ENCODE measurements at places on chromosomes 16 and 17.

- no peak for DNase-seq
Observed at GRCh38 chr17:21168555-21168865, 41.7 kb downstream of the DHRS7B start.

DNA sequence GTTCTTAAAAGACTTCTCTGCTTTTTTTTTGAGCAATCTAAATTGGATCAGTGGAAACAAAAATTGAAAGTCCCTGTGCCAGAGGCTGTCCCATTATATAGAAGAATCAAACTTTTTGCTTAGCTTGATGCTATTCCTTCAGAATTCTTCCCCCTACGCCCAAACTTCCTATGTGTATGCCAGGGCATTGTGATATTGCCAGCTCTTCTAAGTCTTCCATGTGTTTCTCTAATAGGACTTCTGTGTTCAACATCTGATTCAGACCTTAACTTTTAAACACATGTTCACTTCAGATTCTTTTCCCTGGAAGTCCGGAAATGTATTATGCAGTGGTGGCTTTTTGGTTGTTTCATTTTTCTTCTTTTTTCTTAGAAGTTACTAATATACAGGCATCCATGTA lies 18.7 kb downstream of the PTRH2 start:
- DNase-seq, result no peak

DNA sequence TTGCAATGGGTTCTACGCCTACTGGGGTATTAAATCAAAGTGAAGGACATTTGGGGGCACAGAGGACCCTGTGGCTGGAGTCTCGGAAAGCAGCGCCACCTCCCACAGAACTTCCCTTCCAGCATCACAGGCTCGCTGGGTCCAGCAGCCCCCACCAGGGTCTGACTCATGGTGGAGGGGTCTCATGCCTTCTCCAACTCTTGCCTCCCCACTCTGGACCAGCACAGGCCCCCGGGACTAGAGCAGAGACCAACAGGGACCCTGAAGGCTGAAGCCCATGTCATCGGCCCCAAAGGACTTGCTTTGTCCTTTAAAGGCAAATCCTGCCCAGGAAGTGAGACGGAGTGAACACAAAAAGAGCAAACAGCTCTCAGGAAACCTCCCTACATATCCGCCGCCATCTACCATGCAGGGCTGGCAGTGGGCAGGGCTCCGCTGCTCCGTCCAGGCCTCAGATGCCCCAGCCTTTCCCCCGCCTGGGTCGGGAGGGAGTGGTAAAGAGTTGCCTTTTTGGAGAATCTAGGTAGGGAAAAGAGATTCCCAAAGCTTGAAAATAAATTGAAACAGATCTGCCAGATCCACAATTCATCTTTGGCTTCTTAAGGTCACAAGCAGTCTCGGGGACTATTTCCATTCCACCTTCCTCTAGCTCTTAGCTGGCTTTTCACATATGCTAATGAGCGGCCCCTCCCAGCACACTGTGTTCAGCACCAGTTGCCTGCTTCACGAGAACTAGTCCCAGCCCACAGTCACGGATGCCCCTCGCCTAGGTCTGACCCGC lies 2.1 kb upstream of the GPRC5C start:
- no peak for DNase-seq

DNA sequence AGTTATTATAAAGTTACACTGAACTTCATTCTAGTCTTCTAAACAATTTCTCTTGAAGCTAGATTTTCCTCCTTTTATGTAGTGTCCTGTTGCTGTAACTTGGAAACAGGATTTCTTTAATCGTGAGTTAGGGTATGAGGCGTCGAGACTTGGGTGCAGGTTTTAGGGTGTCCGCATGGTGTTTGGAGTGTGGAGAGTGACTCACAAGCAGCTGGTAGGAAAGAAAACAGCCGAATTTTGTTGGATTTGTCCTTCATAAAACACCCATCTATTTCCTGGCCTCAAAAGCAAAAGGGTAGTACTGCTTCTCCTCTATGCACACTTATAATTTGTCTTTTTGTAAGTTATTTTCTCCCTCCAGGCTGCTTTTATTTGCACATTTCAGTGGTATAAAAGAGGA lies 1.6 kb downstream of the RPTOR start:
- DNase-seq, result no peak

- no peak for DNase-seq
Observed at GRCh38 chr16:50789757-50790156, 47.9 kb downstream of the CYLD start.

- DNase-seq, result no peak
Observed at GRCh38 chr17:44356241-44356640, 7.4 kb downstream of the FAM171A2 start.

DNA sequence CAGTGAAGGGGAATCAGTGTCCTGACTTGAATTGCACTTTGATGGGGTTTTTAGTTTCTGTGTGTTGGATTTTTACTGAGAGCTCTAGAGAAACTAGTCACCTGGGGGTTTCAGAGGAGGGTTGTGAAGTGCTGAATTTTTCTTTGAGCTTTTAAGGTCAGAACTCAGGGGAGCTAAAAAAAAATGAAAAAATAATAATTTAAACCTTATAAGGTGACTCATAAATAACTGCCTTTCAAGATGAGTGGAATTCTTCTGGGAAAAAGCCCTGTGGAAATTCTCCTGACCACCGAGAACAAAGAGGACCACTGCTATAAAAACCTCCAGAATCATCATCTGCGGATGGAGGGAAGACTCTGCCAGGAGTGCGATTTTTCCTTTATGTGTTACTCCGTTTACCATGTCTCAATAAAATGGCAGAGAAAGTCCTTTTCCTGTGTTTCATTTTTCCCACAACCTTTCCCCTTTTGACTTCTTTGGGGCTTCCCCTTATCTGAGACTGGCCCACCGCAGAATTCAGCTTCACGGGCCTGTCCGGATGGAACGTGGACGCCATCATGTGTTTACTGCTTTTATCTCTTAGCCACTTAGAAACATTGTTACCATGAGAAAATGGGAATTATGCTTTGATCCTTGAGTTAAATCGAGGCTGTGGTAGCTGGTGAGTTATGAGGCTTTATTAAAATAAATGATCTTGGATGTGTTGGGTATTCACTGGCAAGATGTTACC lies 39.7 kb downstream of the RPTOR start:
- DNase-seq, result no peak

GRCh38 chr17:74339537-74340195 lies 13.6 kb downstream of the KIF19 start:
- DNase-seq, result no peak

- no peak for DNase-seq
Observed at GRCh38 chr16:65889533-65889966, 476.9 kb upstream of the CDH5 start.

DNA sequence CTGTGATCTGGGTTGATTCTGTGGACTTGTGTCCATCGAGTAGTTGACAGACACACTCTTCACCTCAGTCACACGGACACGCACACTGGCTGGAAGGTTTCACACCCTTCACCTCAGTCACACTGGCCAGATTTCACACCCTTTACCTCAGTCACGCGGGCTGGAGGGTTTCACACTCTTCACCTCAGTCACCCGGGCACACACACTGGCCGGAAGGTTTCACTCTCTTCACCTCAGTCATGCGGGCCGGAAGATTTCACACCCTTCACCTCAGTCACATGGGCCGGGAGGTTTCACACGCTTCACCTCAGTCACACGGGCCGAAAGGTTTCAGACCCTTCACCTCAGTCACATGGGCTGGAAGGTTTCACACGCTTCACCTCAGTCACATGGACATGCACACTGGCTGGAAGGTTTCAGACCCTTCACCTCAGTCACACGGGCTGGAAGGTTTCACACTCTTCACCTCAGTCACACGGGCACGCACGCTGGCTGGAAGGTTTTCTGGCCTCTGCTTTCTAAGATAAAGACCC lies 96.2 kb downstream of the PGS1 start:
- DNase-seq, result no peak

DNA sequence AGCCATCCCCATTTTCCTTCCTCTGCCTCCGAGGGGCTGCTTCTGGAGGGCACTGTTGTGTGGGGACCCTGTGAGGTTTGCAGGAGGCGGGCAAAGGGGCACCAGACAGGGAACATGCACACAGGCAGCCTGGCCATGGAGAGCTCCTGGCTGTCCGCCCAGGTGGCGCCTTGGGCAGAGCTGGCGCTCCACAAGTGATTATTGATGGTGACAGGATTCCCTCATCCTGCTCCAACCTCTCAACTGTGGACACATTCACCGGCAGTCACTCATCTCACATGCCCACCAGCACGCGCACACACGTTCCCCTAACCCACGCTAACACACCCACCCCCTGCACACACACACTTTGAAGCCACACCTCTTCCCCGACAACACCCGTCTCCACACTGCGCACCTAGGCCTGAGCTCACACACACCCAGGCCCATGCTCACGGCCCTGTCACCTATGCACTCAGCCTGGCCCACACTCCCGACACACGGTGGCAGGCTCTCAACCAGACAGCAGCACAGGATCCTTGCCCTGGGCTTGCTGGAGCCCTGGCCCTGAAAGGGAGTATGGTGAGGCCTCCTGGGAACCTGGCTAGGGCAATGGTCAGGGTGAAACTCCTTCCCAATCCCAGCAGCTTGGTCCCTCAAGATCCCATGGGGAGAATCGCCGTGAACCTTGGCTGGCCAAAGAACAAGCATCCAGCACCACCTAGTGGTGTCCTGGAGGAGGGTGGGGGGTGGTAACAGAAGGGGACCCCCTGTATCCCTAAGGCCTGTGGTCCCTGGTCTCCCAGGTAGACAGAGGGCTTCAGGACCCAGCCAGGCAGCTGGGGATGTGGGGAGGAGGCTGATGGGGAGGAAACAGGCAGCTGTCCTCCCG lies 3.6 kb downstream of the PNMT start:
- no peak for DNase-seq

DNA sequence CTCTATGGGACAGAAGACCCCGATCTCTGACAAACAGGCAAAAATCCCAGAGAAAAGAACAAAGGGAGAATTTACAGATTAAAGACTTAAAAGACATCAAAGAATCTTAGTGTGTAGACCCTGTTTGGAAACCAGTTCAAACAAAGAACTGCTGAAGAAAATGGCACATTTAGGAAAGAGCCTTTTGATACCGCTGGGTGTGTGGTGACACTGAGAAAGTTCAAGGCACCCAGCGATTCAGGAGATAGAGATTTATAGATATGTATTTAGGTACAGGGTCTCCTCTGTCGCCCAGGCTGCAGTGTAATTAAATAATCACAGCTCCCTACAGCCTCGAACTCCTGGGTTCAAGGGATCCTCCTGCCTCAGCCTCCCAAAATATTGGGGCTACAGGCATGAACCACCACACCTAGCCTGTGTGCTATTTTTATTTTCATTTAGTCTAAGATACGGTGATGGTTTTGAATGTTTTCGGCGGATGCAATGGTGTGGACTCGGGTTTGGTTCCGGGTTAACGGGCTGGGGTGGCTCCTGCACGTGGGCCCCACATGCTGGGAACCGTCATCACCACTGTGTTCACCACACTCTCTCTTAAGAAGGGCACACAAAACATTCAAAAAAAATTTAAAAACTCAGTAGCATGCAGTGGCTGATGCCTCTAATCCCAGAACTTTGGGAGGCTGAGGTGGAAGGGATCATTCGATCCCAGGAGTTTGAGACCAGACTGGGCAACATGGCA lies 114.0 kb downstream of the ZNF778 start:
- DNase-seq, result no peak

DNA sequence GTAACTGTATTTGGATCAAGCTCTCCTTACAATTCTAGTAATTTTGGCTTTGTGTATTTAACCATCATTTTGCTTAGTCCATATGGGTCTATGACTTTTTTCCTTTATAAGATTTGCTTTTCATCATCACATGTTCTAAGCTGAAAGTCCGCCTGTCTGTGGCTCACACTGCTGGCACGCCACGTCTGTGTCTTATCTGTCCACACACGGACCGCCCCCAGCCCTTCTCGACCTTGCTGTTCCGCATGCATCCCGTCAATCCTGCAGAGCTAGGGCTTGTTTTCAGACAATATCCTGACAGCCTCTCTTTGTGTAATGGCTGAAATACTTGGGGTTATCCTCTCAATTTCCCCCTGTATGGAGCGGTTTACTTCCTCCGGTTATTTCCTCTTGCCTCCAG lies 8.4 kb upstream of the ALDH3A1 start:
- DNase-seq, result no peak

GRCh38 chr16:1781758-1782407 lies 488 bp downstream of the SPSB3 start:
- DNase-seq, result no peak

DNA sequence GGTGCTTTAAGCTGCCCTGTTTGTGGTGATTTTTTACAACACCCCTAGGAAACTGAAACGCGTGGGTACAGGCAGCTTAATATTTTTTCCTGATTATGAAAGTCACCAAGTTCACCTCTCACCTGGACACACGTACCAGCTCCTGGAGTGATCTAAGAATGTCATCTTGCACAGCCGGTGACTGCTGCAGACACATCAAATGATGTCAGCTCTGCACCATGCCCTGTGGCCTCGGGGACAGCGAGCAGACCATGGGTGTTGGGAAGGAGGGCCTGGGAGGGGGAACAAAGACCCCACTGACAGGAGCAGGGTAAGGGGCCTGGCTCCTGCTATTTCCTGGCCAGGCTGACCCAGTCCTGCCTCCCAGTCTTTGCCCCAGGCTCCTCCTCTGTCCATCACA lies 272.7 kb downstream of the PARN start:
- DNase-seq, result no peak

DNA sequence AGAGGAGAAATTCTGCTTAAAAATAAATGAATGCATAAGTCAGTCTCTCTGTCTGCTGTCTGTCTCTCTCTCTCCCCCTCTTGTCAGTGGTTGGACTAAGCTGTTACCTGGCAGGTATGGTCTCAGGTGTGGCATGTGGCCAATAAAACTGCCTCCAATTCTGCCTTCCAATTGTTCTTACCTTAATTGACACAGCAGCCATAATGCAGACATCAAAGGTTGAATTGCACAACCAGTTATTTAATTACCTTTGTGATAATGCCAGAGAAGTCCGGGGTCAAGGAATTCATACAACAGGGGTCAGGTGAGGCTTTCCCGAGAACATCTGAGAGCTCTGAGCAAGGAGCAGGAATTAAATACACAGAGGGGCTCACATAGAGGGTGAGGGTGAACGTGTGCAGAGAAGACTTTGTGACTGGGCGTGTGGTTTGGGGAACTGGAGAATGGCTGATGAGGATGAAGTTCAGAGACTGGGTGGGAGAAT lies 78.8 kb upstream of the CDYL2 start:
- DNase-seq, result no peak

GRCh38 chr17:81583589-81584342 lies 31.6 kb upstream of the FAAP100 start:
- no peak for DNase-seq

DNA sequence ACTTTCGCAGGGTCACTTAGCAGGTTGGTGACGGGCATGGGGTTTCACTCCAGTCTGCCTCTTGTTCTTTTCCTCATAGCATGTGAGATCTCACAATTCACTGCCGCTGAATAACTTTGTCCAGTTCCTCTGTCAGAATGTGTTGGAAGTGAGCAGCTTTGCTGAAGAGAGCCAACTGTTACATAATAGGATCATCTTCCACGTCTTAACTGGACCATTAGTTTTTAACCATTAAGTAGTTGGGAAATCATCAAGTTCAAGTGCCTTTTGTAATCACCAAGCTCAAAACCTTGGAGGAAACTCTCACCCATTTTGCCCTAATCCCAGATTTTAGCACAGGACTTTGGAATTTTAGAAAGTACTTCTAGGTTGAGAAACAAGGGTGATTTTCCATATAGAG lies 290.6 kb downstream of the WWOX start:
- DNase-seq, result no peak
